H54 (cell line): ENCODE measurements at places on chromosomes 5 and 9.

GRCh38 chr5:115778417-115778816, 38.0 kb downstream of the CDO1 start:
- DNase-seq = no peak

DNA sequence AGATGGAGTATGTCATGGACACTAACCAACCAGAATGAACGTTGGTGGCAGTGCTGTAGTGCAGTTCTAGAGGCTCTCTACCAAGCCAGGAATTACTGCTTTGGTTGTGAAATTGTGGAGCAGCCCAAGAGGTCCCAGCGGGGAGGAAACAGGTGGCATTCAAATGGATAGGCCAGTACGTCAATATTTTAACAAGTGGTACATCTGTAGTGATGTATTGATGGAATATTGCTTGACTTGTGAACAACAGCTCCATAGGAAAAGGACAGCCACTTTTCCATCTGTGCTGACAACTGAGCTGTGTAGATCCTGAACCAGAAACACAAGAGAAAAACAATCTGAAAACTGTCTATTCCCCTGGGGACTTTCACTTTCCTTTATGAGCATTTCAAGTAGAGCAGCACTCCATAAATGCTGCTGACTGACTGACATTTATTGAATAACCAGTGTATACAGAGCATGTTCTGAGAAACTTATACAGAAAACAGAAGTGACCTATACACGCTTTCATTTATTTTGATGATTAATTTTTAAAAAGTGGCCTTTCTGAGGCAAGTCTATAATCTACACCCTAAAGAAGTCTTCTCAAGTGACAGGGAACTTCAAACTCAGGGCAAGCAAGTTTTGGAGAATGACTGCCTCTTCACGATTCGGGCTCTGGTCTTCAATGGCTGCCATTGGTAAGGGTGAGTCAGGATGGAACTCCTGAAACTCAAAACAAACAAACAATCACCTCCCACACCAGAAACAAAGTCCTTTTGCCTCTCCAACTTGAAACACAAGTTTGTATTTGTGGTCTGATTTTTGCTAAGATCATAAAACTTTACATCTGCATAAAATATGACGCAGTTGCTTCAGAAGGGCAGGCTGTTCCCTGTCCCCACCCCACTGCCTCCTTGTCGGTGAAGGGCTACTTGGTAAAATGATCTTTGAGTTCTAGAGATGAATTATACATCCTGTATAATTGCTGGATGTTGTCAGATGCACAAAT, 362.4 kb downstream of the NDUFS4 start:
- DNase-seq = no peak

- no peak for DNase-seq
Observed at GRCh38 chr9:136648751-136649150, 14.0 kb upstream of the EGFL7 start.

- DNase-seq = peak; percentile 3
Observed at GRCh38 chr9:24413651-24414050, 132.0 kb downstream of the IZUMO3 start.

- DNase-seq = no peak
Observed at GRCh38 chr9:8673830-8674229, 874.3 kb upstream of the DMAC1 start.

- DNase-seq = no peak
Observed at GRCh38 chr5:585962-586628, 26.0 kb upstream of the CEP72 start.

GRCh38 chr9:76799473-76799872, 35.2 kb downstream of the PCA3 start:
- no peak for DNase-seq

DNA sequence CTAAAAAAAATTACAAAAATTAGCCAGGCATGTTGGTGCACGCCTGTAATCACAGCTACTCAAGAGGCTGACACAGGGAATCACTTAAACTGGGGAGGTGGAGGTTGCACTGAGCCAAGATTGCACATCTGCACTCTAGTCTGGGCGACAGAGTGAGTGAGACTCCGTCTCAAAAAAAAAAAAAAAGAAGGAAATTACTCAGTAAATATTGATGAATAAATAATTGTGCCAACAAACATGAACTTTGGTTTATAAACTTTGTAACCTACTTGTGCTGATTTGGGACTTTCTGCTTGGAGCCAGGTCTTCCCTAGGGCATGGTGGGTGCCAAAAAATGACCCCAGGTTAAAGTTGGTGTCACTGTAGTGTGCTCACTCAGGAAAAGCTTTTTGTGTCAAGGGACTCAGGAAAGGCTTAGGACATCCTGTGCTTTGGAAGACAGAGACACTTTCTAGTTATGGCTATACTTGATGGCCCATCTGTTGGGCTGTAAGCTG, 19.0 kb downstream of the ABLIM3 start:
- no peak for DNase-seq

DNA sequence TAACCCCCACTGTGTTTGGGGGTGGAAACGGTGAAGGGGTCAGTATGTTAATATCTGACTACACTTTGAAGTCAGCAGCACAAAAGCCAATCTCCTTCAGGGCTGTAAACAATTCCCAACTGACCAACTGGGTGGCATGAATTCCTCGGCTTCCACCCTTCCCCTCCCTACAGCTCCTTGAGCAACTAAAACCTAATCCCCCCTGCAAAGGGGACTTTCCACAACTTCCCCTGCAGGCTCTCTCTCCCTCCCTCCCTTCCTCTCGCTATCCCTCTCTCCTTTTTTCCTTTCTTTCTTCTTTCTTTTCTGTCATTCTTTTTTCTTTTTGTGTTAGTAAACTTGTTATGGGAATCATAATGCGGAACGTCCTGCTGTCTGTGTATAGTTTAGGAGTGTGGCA, 65.1 kb upstream of the PTCH1 start:
- DNase-seq = no peak

GRCh38 chr5:57718155-57718554, 235.5 kb upstream of the ACTBL2 start:
- no peak for DNase-seq

DNA sequence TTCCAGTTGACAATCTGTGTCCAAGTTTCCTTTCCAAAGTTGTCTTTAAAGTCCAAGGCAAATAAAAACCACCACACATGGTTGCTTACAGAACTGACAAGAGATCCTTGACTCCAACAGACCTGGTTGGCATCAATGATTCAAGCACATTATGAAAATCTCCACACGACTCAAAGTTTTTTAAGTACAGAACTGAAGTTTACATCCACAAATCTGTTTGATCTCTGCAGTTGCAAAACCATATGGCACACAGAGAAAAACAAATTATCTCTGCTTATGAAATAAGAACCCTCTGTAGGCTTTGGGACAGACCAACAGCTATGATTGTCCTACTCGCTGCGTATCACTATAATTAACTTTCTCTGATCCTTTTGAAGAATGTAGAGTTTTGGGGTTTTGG, 60.8 kb downstream of the MLLT3 start:
- no peak for DNase-seq

GRCh38 chr9:107869111-107869510, 379.5 kb upstream of the KLF4 start:
- no peak for DNase-seq

- peak; percentile 37 for DNase-seq
Observed at GRCh38 chr5:149317281-149318048, 27.8 kb upstream of the GRPEL2 start.

GRCh38 chr5:155128786-155129512, 115.4 kb downstream of the KIF4B start:
- DNase-seq = no peak
